ENCODE measurements at places on chromosomes 2 and 18. TPM values are rescaled to one million over a fixed set of nuclear protein-coding genes. Genes with fewer than 3 reads are reported as not detected.

- no peak for DNase-seq
Measured at GRCh38 chr2:197183355-197183754, 127.2 kb downstream of the ANKRD44 start.

DNA sequence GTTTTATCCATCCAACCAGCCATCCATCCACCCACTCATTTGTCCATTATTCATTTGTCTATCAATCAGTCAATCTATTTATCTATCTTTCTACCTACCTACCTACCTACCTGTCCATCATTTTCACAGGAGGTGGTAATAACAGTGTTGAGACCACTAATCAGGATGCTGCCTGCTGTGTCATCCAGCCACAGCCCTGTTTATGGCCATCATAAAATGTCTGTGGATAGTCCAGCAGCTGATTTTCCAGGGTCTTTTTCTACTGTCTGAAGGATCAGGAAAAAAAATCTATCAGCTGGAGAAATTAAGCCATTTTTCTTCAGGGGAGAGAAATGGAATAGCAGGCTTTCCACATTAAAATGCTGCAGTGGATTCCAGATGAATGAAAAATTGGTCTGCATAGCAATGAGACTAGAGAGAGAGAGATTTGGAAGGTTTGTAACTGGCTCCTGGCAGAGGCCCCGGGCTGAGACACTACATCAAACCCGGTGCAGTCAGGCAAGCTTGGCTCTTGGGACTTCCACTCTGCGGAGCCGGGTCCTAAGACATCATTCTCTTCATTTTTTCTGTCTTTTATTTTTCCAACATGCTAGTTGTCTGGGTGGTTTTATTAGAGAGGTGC is 33.0 kb upstream of the BOD1L2 start:
- no peak for DNase-seq

DNA sequence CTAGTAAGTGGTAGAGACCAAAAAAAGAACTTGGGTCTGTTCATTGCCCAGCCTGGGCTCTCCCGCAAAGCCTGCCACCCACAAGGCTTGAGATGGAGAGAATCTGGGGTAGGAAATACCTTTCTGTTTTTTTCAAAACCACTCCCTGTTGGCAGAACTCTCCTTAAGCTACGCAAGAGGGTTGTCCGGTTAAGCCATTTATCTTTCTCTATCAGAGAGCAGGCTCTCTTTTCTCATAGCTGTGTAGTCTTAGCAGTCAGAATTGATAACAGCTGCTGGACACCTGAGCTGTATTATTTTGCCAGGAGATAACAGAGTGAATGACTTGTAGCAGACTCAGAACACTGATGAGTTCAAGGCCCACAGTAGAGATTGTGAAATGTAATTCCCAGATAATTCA is 1088.1 kb downstream of the TSN start:
- DNase-seq = no peak

DNA sequence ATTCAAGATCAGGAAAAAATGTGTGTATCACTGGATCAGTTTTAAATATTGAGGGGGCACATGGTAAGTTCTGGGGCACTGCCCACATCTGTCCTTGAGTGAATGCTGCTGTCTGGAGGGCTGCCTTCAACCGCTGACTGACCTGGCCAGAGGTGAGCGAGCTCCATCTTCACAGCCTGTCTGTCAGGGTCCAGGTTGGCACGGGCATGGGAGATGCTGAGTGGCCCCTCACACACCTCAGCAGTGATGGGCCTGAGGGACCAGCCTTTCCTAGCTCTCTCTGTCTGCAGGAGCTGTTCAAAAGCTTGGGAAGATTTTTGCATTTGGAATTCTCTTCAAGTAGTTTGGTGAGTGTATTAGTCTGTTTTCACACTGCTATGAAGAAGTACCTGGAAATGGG is 114.8 kb upstream of the ALKAL2 start:
- no peak for DNase-seq

- no peak for DNase-seq
Measured at GRCh38 chr2:74413001-74413698, 8.3 kb downstream of the C2orf81 start.

GRCh38 chr18:37042381-37042780 is 213.5 kb downstream of the KIAA1328 start:
- DNase-seq = no peak

- no peak for DNase-seq
Measured at GRCh38 chr2:238655198-238655860, 192.6 kb upstream of the TWIST2 start.

DNA sequence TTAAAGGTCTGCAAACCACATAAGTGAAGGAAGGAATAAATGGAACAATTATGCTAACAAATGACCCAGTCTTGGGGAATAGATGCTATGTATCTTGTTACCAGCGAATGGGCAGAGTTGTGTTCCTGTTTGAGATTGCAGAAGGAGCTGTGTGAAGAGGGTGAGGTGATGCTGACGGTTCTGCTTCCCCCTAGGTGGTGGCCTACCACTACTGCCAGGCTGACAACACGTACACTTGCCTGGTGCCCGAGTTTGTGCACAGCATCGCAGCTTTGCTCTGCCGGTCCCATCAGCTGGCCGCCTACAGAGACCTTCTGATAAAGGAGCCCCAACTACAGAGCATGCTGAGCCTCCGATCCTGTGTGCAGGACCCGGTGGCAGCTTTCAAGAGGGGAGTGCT is 111.7 kb downstream of the WDSUB1 start:
- no peak for DNase-seq

GRCh38 chr2:70630761-70631160 is 77.1 kb upstream of the TGFA start:
- DNase-seq = no peak

DNA sequence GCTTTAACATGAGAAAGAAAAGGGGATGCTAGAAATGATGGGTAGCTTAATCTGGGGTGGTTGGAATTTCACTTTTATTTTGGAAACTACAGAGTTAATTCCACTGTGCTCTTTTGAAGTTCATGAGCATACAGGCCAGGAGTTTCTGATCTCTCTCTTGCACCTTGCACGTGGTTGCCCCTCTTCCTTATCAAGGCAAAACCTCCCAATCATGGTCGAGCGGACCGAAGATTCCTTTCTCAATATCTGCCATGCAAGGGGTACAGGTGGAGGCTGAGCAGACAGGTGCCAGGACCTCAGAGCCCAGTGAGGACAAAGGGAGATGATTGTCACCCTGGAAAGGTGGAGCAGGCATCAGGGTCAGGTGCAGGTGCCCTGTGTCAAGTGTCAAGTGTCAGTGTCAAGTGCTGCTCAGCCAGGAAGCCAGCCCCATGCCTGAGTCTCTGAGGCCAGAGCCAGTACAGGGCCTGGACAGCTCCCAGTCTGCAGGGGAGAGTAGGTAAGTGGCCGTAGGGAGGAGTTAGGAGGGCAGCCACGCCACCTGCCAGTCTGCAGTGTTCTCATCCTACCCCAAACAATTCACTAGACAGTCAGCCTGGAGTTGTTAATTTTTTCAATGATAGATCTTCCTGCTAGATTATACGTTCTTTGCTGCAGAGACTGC is 42.2 kb downstream of the LPIN1 start:
- no peak for DNase-seq

DNA sequence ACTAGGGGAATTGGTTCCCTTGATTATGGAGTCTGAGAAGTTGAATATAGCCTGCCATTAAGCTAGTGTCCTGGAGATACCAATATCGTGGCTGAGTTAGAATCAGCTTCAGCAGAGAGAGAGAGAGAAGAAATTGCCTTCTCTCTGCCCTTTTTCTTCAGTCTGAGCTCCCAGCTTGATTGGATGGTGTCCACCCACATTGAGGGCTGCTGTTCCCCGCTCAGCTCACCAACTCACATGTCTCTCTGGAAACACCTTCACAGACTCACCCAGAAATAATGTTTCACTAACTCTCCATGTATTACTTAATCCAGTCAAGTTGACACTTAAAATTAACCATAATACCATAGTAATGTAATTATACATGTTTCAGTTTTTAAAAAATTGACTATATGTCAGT is 17.9 kb upstream of the TRIM43 start:
- no peak for DNase-seq

DNA sequence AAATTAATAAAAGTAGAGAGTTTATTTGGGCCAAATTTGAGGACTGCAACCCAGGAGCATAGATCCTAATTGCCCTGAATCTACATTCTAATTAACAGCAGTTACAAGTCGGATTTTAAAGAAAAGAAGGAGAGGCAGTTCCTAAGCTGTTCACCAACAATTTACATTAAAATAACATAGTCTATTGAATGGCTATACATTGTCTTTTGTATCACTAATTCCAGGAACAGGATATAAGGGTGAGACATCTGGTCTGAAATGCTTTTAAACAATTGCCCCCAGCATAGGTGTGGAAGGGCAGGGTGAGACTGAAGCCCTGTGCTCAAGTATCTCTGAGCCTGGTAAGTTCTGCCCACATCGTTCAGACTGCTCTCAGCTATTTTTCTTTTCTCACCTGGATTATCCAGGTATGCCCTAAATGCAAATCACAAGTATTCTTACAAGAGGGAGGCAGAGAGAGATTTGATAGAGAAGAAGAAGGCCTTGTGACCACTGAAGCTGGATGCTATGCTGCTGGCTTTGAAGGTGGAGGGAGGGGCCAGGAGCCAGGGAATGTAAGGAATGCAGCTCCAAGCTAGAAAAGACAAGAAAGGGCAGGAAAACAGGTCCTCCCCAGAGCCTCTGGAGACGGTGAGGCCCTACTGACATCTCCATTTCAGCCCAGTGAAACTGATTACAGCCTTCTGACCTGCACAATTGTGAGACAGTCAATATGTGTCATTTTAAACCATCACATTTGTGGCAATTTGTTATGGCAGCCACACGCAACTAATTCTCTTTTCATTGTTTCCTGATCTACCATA is 189.4 kb upstream of the ARL4C start:
- no peak for DNase-seq

The POU3F3 gene
- not detected for total RNA-seq

The HAUS1 gene
- total RNA-seq = 60.9 TPM

The TMEM198 gene
- 0.86 TPM for total RNA-seq

The IL1F10 gene
- not detected for total RNA-seq

The RALB gene
- 16.4 TPM for total RNA-seq

The ARHGEF33 gene
- total RNA-seq = not detected

The KCNF1 gene
- not detected for total RNA-seq

The SLC38A11 gene
- not detected for total RNA-seq

The ROCK2 gene
- 8.4 TPM for total RNA-seq

The ABCB11 gene
- total RNA-seq = not detected

The AMER3 gene
- not detected for total RNA-seq

The HOXD13 gene
- not detected for total RNA-seq

The C2orf72 gene
- not detected for total RNA-seq

The CHRNG gene
- total RNA-seq = not detected

Measured in activated naive CD4-positive, alpha-beta T cell treated with anti-CD3 and anti-CD28 coated beads for 36 hours (primary cell).